ENCODE measurements at places on chromosomes 3 and 15. TPM values are rescaled to one million over a fixed set of nuclear protein-coding genes. Genes with fewer than 3 reads are reported as not detected.
A peak's percentile ranks its signal among the peaks of the same experiment; 100 is the strongest.

Gene MME
- polyA plus RNA-seq = 28.7 TPM

Gene IQCF5
- not detected for polyA plus RNA-seq

Gene GNAT1
- not detected for polyA plus RNA-seq

Gene ITIH3
- 5.8 TPM for polyA plus RNA-seq

Gene SEC61A1
- polyA plus RNA-seq = 155 TPM

Gene MINAR1
- polyA plus RNA-seq = 1.0 TPM

Gene ADGRG7
- polyA plus RNA-seq = not detected

Gene STRC
- 0.67 TPM for polyA plus RNA-seq

Gene IVD
- 115 TPM for polyA plus RNA-seq

GRCh38 chr3:1979961-1980615 lies 118.6 kb upstream of the CNTN4 start:
- no peak for DNase-seq

GRCh38 chr15:60363087-60363549 lies 34.7 kb downstream of the ANXA2 start:
- DNase-seq = no peak

DNA sequence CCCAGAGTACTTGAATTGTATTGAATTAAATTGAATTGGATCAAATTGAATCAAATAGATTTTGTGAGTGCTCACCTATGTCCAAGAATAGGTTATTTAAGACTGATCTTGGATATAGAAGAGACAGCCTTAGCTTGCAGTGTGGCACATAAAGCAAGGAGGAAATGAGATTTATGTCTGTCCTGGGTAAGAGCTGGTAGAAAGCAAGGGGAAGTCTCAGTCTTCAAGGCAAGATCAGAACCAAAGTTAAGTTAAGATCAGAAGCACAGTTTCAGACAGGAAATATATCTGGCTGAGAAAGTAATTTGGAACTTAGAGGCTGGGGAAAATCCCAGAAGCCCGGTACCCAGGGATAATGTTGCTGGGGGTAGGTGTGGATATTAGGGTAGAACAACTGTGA lies 244.4 kb upstream of the ARPP21 start:
- DNase-seq = no peak

DNA sequence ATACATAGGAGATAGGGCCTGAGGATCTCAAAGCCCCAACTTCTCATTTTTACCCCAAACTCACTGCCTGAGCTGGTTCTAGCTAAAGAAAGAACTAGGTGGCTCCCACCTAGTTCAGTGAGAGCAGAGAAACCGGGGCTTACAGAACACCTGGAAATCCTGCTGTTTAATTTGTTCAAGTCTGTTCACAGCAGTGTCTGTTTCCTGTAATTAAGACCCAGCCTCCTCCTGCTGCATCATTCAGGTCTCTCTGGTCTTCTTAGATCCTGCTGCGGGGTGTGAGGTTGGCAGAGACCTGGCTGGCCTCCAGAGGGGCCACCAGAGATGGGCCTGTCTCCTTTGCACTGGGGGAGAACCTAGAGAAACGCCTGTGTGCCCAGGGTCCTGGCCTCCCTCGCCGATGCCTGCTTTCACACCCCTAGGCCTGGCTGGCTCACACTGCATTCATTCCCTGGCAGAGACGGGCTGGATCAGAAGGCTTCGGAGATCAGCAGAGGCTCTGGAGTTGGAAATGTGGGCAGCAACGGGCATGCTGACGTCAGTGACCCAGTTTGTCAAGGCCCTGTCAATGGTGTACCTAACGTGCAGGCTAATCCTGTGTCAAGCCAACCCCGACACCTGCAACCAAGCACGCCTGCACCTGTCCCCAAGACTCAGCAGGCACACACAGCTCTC lies 4.9 kb upstream of the CHRNA3 start:
- no peak for DNase-seq

GRCh38 chr3:89380016-89380415 lies 272.6 kb downstream of the EPHA3 start:
- DNase-seq = no peak

DNA sequence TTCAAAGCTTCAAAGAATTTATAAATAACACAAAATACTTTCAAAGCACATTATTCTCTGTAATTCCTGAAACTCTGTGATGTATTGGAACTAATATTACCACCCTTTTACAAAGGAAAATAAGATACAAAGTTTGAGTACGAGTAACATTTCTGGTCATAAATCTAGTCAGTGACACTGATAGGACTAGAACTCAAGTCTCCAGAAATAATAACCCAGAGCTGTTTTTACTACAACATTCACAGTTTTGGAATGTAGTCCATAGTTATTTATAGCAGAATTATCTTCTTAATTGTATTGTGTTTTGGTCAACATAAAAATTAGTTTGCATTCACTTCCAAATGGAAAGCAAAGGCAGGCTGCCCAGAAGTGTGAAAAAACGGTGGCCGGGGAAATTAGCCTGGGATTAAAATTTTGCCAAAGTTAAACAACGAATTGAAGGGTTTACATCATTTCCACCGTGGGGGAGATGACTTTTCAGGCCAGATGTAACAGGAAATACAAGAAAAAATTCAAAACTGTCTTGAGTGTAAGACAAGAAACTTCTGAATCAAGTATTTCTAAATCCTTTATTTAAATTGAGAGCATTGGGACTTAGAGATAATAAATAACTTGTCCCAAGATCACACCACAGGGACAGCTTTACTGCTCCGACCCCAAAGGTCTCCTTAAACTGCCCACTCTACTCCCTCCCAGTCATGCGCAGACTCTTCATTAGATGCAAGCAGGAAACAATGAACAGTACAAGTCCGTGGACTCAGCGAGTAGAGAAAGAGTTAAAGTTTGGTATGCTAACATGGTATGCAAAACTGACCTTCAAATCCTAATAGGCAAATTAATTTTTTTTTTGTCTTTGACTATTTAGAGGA lies 74.3 kb upstream of the VGLL4 start:
- DNase-seq = peak; percentile 47

DNA sequence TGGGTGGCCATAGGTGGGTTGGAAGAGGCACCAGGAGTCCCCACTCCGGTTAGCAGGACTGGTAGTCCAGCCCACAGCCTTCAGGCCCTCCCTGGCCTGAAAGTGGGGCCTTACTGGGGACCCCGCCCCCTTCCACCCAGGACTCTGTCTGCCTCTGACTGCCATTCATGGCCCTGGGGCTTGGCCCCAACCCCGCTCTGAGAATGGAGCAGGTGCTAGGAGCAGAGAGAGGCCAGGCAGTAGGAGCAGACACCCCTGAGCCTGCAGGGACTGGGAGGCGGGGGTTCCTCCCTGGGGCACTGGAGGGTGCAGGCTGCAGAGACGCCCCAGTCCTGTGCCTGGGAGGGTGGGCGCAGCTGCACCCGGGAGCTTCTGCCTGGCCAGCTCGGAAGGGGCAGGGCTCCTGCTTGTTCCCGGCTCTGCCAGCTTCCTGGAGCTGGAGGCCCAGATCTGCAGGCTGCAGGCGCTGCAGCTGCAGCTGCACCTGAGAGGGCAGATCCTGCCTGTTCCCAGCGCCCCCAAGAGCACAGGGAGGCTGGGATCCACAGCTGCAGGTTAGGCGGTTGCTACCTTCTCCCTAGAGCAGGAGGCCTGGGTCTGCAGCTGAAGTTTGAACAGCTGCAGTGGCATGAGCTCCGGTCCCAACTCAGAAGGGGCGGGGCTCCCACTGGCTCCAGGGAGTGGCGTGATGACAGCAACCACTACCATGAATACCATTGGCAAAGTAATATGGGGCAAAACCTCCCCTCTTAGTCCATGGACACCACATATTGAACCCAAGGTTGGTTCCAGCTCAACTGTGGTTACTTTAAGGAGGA lies 194.7 kb downstream of the SQOR start:
- DNase-seq = no peak

- no peak for DNase-seq
Measured at GRCh38 chr15:88652456-88653199, 13.8 kb downstream of the ISG20 start.

- no peak for DNase-seq
Measured at GRCh38 chr3:31227131-31227562, 305.6 kb upstream of the STT3B start.

DNA sequence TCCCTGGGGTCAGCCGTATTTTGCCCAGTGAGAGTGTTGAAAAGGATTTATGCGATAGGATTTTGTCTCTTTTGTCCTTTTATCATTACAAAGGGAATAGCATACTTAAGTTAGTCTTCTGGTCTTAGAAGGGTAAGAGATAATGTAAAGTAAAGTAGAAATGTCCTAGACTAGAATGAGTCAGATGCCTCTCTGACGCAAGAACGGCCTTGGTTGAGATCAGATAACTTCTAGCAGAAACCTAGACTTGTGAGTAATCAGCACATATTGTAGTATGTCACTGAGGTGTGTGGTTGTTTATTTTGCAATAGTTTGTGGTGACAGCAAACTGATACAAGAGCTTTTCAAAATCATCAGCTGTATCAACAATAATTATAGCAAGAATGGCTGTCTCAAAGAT lies 866.1 kb downstream of the NSUN3 start:
- no peak for DNase-seq

DNA sequence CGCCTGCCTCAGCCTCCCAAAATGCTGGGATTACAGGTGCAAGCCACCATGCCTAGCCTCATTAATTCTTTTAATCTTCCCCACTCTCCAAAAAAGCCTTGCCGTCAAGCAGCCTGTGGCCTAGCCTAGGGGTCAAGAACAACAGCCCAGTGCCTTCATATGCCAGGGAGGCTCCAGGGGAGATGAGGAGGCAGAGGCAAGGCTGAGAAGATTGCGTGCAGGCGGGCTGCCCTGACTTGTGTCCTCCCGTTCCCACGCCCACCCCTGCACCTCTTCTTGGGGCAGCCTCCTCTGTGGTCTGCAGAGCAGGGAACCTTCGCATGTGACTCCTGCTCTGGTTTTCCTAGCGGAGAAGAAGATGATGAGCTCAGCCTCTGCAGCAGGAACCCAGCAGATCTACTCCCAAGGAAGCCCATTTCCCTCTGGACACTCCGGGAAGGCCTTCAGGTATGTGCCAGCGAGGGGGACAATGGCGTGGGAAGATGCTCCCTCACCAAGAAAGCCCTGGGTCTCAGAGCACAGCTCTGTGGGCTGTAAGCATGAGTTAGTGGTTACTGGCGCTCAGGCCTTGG lies 118.5 kb upstream of the ABHD17C start:
- DNase-seq = no peak

GRCh38 chr3:129132097-129132866 lies 10.7 kb upstream of the RAB43 start:
- no peak for DNase-seq

DNA sequence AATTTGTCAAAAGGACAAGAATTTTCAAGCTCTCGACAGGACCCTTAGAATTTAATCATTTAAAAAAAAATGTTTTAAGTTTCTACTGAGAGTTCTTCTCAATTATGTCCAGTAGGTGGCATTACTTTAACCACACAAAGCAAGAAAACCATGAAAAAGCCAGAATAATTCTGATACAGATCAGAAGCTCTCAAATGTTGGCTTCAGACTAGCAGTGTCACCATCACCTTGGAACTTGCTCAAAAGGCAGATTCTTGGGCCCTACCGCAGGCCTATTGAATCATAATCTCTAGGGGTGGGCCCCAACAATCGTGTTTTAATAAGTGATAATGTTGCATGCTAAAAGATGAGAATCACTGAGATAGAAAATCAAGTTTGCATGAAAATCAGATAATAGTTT lies 99.5 kb upstream of the KCNMB2 start:
- peak; percentile 25 for DNase-seq

GRCh38 chr3:11522398-11522715 lies 121.4 kb downstream of the VGLL4 start:
- DNase-seq = no peak
